ENCODE measurements at places on chromosomes 3 and 15.

DNA sequence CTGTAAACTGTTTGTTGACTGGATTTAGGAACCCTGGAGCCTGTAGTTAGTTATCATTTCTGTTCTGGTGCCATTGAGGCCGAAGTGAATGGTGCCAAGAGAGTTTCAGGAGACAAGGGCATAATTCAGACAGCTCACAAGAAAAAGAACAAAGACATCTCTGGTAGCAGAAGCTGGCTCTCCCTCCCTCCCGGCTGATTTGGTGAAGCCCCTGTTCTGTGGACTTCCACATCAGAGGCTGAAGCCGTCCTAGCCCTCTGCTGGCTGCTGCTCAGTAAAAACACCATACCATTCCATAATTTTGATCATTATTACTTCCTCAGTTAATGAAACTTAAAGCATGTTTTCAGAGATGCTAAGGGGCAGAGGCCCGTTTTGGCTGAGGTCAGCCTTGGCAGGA lies 381.2 kb upstream of the WNT5A start:
- DNase-seq, result no peak

GRCh38 chr3:112579232-112579631 lies 17.4 kb downstream of the SLC35A5 start:
- no peak for DNase-seq

DNA sequence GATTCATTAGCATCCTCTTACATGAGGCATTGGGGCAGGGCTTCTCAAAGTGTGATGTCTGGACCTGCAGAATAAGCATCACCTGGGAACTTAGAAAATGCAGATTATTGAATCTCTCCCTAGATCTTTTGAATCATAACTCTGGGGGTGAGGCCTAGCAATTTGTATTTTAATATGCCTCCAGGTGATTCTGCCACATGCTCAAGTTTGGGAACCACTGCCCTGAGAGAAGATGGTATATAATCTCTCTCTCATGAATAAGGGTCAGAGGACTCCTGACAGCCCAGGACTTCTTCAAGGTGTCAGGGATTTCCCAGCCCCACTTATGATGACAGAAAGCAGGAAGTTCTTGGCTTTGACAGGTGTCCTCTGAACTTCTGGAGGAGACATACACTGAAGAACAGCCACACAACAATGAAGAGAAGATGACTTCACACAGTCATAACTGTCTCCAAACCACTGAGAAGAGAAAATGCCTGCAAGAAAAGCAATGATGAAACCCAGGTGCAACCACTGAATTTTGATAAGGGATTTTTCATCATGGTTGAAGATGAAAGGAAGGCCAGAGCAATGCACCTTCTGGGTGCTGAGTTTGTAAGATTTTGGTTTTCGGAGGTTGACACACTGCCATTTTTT lies 211.9 kb upstream of the MRPL3 start:
- peak; percentile 13 for DNase-seq

DNA sequence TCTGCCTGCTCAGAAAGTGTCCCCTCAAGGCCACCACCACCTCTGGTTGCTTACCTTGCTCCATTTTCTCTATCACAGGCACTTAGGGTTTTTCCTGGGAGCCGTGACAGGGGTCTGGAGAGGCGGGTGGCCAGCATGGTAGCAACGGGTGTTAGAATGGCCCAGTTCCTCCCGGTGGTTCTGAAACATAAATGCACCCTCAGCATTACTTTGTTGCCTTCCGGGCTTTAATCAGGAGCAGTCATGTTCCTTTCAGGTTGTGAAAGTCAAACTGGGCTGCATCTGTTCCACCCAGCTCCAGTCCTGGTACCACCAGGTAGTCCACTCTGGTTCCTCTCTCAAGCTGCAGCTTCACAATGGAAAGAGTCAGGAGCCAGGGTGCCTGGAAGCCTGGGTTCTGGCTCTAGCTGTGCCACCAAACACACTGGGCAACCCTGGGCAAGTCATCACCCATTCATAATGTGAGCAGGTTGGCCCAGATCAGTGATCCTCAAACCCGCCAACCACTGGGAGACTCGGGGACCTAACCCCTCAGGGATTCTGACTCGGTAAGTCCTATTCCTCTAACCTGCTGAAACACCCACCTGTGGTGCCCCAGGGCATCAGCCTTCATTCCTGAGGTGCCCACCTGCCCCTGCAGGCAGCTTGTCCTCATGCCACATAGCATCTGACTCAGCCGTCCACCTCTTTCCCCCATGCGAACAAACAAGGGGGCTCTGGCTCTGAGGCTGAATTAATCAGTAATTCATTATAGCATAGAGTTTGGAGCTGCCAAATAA lies 9.3 kb downstream of the BDH1 start:
- no peak for DNase-seq

DNA sequence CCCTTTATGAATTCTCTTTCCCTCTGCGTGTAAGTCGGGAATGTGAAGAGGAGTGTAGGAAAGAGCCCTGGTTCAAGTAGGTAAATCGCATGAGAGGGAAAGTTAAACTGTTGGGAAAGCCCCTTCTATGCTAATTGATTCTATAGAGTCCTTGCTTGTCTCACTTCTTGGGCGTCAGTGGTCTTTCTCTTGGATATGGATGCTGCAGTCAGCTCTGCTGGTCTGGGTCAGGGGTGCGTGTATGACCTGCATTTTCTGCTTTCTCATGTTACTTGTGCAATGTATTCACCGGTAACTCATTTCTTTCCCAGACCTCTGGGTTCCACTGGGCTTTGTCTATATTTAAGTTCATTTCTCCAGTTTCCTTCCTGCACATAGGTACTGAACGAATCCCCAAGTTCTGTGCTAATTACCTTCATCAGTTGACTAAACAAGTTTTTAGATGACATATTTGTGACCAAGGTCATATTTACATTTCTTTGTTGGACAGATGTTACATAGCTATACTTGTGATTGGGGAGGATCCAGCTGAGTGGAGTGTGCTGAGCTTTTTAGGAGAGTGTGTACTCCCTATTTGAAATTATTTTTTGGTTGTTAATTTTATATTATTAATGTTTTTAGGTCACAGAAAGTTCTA lies 1.4 kb downstream of the SETD5 start:
- peak; percentile 53 for DNase-seq

DNA sequence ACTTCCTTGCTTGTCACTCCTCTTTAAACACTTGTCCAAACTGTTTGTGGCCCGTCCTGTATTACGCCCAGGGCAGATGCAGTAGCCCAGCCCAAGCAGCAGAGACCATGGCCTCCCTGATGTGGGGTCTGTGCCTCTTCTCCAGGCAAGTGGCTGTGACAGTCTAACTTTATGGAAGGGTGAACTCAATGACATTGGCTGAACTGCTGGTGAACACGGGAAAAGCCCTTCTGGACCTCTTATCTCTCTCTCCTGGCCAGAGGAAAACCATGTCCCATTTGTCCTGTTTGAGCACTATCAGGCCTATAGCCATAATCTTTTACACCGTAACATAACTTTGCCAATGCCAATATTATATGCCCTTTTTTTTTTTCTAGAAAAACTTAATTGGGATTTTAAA lies 67.6 kb downstream of the SMAD3 start:
- DNase-seq, result no peak

DNA sequence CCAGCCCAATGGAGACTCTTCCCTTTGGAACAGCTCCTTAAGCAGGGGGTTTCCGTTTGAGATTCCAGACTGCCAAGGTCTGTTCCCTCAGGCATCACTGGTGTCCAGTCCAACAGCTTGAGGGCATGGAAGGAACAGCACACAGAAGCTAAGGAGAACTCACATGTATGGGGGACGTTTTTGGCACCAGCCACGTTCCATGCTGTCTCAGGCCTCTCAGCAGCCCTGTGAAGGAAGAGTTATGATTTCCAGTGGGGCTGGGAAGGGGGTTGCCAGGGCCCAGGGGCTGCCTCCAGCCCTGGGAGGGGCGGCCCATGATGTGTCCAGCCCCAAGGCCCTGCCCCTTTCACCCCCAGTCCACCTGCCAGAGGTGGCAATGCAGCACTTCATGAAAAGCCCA lies 7.5 kb upstream of the RHO start:
- no peak for DNase-seq

GRCh38 chr3:13711911-13712650 lies 163.2 kb downstream of the FBLN2 start:
- no peak for DNase-seq

GRCh38 chr3:8579096-8579495 lies 65.5 kb downstream of the SSUH2 start:
- no peak for DNase-seq

DNA sequence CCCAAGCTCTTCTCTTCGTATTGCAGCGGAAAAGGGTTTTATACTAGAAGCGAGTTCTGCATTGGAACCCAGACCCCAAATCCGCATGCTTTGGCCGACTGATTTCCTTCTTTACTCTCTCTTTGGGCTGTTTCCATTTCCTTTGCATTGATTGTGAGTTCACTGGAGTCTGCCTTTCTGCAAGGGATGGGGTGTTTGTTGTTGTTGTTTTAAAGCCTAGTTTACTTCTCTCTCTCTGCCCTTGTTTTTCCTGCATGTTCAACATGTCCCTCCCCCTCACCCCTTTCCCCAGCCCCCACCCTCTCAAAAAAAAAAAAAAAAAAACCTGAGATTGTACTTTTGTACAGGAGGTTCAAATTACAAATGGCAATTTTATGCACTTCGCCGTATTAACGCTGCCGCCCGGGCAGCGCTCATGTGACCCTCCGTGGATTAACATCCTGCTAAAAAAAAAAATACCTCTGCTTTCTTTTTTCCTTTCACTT lies 2.2 kb downstream of the NR2F2 start:
- DNase-seq, result no peak

GRCh38 chr3:122233101-122233952 lies 49.9 kb downstream of the CASR start:
- DNase-seq, result peak; percentile 44

DNA sequence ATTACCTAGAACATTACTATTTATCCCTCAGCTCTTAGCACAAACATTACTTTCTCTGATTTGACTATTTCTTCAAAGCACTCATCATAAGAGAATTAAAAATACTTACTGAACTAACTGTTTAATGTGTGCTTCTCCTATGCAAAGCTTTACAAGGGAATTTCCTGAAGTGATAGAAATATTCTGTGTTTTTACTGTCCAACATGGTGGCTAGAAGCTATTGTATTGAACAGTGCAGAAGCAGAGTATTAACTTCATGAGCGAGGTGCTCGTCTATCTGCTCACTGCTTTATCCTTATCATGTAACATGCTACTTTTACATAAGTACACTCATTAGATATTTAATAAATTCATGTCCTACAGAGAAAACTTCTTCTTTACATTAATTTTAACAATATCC lies 239.1 kb downstream of the ISL2 start:
- DNase-seq, result no peak

GRCh38 chr3:87132801-87133200 lies 94.3 kb upstream of the CHMP2B start:
- no peak for DNase-seq

- DNase-seq, result no peak
These were observed 7.0 kb upstream of the PPCDC start for GRCh38 chr15:75016431-75016830.

DNA sequence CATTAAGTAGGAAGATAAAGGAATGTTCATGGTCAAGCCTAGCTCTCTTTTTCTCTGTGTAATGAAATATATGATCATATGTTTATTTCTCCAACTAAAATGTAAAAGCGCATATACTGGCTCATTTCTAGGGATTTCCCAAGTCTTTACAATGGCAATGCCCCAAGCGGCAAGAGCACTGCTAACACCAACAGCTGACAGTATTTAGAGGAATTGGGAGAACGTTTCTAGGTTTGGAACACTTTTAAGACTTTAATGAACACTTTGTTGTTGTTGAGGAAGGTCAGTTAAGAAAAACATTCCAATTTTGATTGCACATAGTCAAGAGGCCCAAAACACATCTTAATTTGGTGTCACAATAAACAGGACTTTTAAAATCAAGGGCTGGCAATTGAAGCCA lies 132.7 kb downstream of the ATP8B4 start:
- DNase-seq, result no peak

GRCh38 chr3:46266598-46266997 lies 24.3 kb downstream of the CCR3 start:
- no peak for DNase-seq

GRCh38 chr3:62785384-62785783 lies 89.8 kb downstream of the CADPS start:
- no peak for DNase-seq

DNA sequence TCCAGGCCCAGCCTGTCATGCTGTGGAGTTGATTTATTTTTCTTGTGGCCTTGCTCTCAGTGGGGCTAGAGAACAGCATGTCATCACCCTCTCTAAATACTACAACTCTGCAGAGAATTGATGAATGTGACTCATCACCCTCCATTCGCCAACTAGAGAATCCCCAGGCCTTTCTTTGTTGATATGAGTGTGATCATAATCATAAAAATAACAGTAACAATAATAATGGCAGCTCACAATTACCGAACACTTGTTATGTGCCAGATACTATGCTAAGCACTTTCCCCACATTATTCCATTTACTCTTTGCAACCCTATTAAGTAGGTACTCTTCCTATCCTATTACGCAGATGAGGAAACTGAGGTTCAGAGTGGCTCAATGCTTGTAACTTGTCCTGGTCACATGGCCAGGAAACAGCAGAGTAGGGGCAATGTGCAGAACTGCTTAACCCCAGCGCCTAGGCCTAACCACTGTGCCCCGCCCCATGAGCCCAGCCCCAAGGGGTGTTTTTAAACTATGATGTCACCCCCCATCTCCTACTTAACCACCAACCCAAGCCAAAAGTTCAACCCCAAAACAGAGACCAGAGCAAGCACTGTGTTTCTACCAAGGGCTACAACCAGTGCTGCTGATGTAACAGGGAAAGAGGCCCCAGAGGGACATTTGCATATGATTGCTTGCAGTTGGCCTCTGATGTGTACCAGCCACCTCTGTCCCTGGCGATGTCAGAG lies 104.5 kb downstream of the ADCY5 start:
- no peak for DNase-seq

GRCh38 chr3:155018621-155019330 lies 61.3 kb upstream of the MME start:
- no peak for DNase-seq

DNA sequence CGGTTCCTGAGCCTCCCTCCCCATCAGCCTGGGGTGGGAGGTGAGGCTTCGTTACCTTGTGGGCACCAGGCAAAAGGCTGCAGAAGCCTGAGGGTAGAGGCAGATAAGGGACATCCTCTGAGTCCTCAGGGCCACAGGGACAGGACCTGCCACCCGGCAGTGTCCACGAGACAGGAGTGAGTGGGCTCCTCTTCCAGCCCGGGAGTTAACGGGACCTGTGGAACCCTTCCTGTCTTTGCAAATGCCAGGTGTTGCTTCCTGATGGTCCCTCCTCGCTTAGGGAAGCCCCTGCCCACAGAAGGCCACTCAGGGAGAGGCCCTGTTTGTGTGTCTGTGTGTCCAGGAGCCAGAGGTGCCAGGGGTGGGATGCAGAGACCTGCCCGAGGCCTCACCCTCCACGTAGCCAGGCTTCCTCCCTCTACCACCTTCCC lies 111.1 kb upstream of the ALDH1A3 start:
- no peak for DNase-seq
